ENCODE measurements at places on chromosomes 1 and 21.
A peak's percentile ranks its signal among the peaks of the same experiment; 100 is the strongest.

- no peak for DNase-seq
These were observed 1167.8 kb upstream of the NCAM2 start for GRCh38 chr21:19830446-19830845.

GRCh38 chr21:42148097-42148496, 70.8 kb upstream of the ABCG1 start:
- no peak for DNase-seq

DNA sequence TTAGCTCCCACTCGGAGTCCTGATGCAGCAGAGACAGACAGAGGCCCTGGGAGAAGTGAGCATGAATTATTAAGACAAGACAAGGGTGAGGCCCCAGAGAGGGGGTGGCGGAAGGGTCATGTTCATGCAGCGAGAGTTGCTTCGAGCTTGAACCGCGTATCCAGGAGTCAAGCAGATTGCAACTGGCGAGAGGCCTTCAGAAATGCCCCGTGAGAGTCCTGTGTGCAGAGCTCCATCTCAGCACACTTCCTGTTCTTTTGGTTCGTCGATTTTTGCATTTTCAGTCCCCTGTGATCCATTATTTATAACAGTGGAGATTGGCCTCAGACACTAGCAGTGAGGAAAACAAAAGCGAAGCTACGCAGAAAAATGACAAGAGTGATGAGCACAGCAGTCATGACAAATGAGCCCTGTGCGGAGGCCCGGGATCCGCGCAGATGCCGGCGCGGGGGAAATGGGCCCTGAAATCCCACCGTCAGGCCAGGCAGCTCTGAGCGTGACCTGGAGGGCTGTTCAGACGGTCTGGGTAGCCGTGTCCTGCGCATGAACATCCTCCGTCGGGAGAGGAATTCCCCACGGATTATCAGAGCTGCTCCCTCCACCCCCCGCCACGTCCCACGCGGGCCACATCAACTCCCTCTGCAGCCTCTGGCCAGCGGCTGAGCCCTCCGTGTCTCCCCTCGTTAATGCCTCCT, 15.0 kb downstream of the PDE9A start:
- no peak for DNase-seq

GRCh38 chr21:17428980-17429379, 83.9 kb upstream of the CXADR start:
- no peak for DNase-seq

- peak; percentile 55 for DNase-seq
These were observed 54.5 kb upstream of the PTGFRN start for GRCh38 chr1:116855191-116855619.

DNA sequence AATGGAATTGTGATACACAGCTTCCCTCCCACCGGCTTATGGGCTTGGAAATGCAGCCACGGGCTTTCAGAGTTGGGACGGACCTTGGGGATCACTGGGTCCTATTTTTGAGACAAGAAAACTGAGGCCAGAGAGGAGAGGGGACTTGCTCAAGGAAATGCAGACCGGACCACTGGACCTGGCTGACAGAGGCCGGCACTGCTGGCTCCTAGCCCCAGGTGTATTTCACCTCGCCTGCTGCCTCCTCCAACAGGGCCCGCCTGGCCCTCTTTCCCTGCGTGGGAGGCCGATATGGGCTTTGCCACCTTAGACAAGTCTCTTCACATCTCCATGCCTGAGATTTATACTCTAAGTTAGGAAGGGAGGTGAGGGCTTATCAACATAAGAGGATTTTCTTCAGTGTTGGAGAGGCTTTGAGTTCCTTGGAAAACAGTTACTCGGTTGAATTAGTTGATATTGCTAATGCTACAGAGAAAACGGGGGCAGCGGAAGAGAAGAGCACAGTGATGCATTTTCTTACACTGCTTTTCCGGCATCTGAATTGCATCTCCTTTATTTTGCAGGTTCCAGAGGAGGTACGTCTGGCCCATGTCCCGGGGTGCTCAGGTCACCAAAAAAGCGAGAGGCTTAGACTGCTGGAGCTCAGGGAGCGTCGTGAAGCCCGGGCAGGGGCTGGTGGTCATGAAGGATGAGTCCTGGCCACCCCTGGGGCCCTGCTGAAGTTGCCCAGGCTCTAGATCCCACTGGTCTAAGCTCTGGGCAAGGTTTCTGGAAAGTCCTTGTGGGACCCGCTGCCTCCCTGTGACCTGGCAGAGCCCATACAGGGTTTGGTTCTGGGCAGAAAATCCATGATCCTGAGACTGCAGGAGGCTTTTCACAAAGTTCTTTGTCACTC, 44.7 kb downstream of the CAPN2 start:
- no peak for DNase-seq

DNA sequence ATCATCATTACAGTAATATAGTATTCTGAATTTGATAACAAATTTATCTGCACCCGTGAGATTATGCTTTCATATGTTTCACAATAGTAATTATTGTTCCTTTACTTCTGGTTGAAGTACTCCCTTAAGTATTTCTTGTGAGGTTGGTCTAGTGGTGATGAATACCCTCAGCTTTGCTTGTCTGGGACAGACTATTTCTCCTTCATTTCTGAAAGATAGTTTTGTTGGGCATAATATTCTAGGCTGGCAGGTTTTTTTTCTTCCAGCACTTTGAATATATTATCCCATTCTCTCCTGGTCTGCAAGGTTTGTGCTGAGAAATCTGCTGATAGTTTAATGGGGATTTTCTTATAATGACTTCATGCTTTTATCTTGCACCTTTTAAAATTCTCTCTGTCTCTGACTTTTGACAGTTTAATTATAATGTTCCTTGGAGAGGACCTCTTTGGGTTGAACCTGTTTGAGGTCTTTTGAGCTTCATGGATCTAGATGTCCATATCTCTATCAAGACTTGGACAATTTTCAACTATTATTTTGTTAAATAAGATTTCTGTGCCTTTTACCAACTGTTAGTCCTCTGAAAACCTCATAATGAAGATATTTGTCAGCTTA, 371.5 kb upstream of the VAMP3 start:
- no peak for DNase-seq

- no peak for DNase-seq
These were observed 5.1 kb upstream of the FRRS1 start for GRCh38 chr1:99771513-99771918.

DNA sequence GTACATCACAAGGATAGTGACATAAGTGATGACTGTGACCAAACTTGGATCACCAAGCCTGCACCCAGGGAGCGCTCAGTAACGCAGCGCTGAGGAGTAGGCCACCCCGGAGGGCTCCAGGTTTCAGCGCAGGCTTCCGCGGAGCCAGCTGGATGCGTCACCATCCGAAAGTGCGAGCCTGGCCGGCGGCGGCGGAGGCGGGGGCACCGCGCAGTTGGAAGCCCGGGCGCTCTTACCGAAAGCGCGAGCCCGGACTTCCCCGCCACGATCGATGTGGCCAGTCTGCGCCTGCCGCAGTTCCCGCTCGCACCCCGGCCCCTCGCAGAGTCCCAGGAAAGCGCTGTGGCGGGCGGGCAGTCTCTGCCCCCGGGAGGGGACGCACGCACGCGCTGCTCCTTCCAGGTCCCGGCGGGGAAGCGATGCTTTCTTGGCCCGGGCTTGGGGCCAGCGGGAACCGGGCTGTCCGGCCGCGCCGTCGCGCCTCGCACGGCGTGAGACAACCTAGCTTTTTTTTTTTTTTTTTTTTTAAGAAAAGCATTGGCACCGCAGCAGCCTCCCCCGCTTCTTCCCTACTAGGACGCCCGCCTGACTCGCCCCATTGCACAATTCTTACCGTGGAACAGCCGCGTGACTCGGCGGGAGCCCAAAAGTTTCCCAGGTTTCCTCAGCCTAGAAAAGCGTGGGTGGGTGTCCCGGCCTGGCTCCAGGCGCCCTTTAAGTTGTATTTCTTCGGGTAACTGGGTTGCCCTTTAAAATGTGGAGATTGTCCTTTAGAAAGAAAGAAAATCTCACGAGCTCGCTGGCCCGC, 36.4 kb upstream of the JAK1 start:
- no peak for DNase-seq

- DNase-seq: no peak
These were observed 21.4 kb upstream of the CHIT1 start for GRCh38 chr1:203250911-203251310.

DNA sequence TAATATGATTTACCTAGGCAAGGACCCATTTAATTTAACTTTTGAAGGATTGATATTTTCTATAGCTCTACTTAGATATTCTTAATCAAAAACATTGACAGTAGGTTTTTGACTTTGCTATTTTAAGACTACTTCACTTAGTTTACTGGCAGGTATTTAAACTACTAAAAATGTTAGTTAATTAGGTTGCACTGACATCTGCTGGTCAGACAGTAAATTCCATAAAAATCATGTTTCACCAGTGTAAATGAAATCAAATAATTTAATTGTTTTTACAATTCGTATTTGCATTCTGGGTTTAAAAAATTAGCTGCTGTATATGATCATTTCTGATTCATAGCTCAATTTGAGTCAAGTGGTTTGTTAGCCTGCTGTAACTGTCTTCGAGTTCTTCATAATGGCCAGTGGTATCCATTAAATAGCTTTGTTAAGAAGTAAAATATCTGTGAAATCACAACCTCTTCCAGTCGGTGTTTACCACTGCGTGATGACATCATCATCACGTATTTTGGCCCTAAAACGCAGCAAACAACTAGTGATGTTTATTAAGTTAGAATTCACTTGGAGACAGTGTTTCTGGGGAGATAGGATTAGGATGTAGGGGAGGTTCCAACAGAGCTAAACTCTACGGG, 26.2 kb downstream of the EXTL2 start:
- DNase-seq: peak; percentile 31

DNA sequence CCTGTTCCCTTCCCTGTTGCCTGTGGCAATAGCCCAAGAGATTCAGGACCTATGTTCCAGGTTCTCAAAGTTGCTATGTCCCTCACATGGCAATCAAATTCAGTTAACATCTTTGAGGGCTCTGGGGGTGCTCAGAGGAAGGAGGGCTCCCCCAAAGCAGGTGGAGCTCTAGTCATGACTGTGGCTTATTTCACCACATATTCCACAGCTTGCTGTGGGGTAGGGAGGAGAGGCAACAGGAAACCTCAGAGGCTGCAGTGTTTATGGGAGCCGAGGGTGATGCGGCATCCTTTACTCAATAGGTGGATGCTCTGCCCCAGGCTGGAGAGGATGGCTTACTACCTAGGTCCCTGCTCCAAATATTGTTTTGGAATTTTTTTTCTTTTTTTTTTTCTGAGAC, 1.2 kb upstream of the MKNK1 start:
- DNase-seq: no peak

Measured in RCC 7860 (cell line).